ENCODE measurements at places on chromosomes 5 and 9.

GRCh38 chr9:89879701-89880100 lies 274.9 kb downstream of the GADD45G start:
- DNase-seq = no peak

GRCh38 chr9:88303721-88304451 lies 84.4 kb upstream of the SPIN1 start:
- no peak for DNase-seq

DNA sequence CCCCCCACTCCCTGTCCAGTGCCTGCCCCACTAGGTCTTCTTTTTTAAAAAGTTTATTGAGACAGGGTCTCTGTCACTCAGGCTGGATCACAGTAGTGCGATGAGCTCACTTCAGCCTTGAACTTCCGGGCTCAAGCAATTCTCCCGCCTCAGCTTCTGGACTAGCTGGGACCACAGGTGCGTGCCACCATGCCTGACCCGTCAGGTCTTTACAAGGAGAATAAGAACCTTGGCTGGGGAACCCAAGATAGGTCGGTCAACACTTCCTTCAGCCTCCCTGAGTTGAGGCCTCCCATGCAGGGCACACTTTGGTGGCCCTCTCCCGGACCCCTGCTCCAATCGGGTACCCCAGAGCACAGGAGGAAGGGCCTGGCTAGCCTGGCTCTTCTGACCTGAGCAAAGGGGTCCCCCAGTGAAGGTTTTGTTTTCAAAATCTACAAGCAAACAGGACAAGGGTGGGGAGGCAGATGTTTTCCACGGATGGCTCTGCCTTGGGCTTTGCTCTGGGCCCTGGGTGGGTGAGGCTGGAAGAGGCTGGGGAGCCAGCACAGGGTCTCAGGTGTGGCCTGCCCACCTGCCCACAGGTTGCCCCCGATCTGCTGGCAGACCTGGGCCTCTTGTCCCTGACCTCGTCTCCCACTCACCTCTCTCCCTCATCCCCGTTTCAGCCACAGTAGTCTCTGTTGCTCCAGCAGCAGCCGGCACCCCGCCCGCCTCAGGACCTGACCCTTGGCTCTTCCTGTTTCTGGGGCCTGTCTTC lies 108.7 kb upstream of the PHYKPL start:
- DNase-seq = no peak

- DNase-seq = no peak
Measured at GRCh38 chr9:121095057-121095456, 20.3 kb downstream of the CNTRL start.

DNA sequence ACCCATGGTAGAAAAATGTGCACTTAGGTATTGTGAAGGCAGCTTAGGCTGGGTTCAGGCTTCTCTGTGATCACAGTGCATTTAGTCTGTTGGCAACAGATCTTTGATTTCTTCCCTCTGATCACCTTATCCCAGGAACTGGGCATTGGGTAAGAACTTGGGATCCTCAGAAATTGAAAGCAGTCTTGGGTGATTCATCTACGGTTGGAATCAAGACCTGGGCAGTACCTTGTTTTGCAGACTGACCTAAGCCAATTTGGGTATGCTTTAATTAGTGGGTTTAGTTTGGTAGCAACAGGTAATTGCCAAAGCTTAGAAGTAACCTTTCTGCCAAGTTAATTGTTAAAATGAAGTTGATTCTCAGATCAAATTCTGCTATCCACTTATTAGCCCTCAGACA lies 17.8 kb downstream of the ENTREP1 start:
- no peak for DNase-seq

DNA sequence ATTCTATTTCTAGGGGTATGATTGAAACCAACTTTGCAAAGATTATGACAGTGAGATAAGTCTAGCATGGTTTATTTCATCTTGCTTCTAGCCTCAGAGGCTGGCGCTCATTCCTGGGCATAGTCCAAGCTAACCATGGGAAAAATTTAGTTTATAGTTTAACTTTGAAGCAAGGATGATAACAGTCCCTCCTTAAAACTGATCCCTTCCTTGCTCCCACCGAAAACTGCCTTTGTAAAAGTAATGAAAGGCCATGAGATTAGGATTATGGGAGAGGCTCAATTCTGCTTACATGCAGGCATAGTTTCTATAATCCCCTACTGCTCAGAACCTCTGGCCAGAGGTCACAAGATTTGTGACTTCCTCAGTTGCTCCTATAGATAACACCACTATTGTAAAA lies 75.7 kb downstream of the TARS1 start:
- DNase-seq = no peak

Measured in CD4-positive, alpha-beta memory T cell (primary cell).